ENCODE measurements at places on chromosomes 7 and 10.

- no peak for DNase-seq
These were observed 15.3 kb upstream of the LRRC61 start for GRCh38 chr7:150307904-150308303.

DNA sequence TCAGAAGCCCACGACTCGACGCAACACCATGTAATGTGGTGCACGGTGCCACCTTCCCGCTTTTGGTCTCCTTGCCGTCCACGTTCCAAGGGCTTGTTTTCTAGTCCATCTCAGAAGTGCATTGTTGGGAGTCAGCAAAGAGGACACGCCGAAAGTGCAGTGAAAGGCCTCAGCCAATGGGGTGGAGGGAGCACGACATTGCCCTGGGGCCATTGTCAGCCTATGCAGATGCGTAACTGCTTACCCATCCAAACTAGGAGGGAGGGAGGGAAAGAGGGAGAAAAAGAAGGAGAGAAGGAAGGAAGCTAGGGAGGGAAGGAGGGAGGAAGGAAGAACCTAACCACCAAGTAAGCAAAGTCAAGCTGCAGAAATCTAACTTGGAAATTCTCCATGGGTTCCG is 202.4 kb downstream of the CCDC3 start:
- DNase-seq: no peak

GRCh38 chr10:23324351-23324750 is 20.2 kb downstream of the C10orf67 start:
- no peak for DNase-seq

DNA sequence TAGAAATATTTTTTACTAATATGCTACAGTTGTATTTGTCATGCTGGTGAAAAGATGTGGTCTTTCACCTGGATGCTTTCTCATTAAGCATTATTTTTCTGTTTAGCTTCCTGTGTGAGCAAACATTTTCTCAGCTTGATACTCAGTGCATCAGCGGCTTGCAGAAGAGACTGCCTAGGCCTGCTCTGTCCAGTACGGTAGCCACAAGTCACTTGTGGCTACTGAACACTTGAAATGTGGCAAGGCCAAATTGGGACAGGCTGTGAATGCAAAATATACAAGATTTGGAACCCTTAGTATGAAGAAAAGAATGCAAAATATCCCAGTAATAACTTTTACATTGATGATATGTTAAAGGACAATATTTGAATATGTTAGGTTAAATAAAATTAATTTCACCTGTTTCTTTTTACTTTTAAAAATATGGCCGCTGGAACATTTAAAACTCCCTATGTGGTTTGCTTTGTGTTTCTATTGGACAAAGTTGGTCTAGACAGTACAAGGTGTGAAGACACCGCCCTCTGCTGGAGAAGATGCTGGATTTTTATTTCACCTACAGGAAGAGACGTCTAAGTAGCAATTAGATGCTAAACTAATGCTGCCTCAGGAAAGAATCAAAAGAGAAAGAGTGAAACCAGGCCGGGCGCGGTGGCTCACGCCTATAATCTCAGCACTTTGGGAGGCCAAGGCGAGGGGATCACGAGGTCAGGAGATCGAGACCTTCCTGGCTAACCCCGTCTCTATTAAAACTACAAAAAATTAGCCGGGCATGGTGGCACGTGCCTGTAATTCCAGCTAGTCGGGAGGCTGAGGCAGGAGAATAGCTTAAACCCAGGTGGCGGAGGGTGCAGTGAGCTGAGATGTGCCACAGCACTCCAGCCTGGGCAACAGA is 5.3 kb downstream of the SRGN start:
- peak; percentile 31 for DNase-seq

GRCh38 chr7:91293840-91294239 is 29.6 kb downstream of the FZD1 start:
- DNase-seq: no peak

DNA sequence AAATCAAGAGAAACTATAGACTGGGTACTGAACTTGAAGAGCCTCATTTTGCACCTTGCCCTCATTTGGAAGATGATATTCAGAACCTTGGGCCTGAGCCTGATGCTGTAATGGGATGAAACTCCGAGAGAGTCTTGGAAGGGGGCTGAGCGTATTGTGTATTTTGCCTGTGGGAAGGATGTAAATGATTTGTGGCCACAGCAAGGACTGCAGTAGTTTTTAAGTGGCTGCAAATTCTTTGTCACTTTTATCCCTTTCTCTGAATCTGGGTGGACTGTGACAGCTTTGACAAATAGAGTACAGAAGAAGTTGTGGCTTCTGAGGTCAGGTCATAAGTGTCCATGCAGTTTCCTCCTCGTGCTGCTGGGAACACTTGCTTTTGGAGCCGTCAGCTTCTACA is 221.2 kb downstream of the ADRA2A start:
- no peak for DNase-seq

DNA sequence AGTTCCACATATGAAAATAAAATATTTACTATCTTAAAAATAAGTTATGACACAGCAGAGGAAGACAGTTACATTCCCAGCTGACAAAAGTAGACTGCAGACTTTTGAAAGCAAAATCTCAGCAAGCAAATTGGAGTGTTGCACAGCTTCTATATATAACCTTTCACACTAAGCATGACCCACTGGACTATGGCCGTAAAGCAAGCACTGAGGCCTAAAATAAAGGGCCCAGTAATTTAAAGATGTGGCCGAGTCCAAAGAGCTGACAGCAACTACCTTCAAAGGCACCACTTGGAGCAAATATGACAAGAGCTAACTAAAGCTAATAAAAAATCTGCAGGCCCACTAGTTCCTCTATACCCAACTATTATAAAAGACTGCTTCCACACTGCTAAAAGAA is 6.5 kb downstream of the GDI2 start:
- DNase-seq: no peak

GRCh38 chr10:62830679-62831078 is 14.5 kb upstream of the EGR2 start:
- no peak for DNase-seq

Measured in NK-92 treated with Interleukin-12 subunit alpha and Interleukin-12 subunit beta, amount 100 ng/mL, for 24 hours (cell line).